ENCODE measurements at places on chromosomes 6 and 20.

GRCh38 chr6:143276436-143276835, 174.1 kb downstream of the ADAT2 start:
- DNase-seq, result no peak

- DNase-seq, result no peak
Measured at GRCh38 chr20:48815537-48815936, 12.3 kb downstream of the PREX1 start.

DNA sequence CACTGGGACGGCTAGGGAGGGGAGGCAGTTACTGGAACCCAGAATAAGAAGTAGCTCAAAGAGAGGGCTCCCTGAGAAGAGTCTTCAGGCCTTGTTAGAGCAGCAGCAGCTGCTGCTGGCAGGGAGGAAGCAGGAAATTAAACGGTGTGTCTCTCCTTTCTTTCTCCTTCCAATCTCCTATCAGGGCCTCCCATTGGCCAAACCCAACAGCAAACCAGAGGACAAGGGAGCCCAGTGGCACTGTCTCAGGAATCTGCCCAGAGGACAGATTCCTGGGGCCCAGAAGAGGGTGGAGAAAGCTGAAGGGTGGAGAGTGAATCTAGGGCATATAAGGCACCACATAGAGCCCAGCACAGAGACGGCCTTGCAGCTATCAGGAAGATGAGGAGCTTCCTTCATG, 10.2 kb downstream of the BTN3A1 start:
- no peak for DNase-seq

DNA sequence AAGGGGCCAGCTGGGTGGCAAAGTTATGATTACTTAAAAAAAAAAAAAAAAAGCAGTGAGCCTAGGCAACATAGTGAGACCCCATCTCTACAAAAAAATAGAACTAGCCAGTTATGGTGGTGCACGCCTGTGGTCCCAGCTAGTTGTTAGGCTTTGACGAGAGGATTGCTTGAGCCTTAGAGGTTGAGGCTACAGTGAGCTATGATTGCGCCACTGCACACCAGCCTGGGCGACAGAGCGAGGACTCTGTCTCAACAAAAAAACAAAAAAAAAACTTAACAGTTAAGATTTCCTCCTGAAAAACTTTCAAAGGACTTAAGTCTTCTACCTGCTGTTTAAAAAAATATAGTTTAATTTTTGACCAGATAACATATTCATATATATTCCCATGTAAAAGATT, 2.4 kb downstream of the GTSF1L start:
- DNase-seq, result no peak

DNA sequence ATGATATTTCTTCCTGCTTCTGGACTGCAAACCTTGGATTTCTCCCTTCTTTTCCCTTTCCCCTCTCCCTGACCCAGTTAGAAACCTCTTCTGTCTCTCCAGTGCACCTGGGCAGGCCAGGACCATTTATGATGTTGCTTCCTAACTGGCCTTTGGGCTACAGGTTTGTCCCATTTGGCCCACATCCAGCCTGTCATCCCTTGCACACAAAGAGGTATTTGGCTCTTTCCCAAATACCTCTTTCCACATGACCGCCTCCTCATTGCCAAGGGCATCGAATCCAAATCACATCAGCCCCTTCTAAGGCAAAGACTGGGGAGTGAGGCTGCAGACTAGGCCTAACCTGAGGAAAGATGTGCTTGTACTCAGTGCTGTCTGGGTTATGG, 13.6 kb downstream of the FGD2 start:
- DNase-seq, result peak; percentile 33

Measured in RPMI7951 (cell line).